Thymus (tissue), 14 donors: ENCODE measurements at places on chromosomes 5 and 9. TPM values are rescaled to one million over a fixed set of nuclear protein-coding genes. Genes with fewer than 3 reads are reported as not detected.

Gene SELENOP
- 115 TPM for total RNA-seq

Gene SPAG8
- total RNA-seq = 3.1 TPM

Gene PCDHGA12
- total RNA-seq = 0.80 TPM

Gene HMCN2
- total RNA-seq = 0.90 TPM

Gene NKD2
- total RNA-seq = 5.1 TPM

Gene GLRA1
- total RNA-seq = not detected

Gene PCDHA1
- total RNA-seq = not detected
